ENCODE measurements at places on chromosomes 1 and 21.

DNA sequence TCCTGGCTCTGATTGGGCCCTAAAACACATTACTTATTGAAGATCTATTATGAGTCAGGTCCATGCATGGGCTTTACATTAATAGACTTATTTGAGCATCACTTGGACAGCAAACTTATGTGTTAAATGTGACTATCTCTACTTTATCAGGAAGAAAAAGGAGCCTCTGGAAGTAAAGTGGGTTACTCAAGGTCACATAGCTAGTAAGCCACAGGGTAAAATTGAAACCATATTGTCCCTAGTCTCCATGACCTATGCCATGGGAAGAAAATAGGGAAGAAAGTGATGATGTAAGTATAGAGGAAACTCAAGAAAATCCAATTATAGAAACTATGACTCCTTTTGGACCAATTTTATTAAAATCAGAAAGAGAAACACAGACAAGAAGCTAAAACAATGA, 555.3 kb downstream of the NUF2 start:
- DNase-seq, result no peak

GRCh38 chr1:34379911-34380310, 203.2 kb downstream of the C1orf94 start:
- DNase-seq, result no peak

DNA sequence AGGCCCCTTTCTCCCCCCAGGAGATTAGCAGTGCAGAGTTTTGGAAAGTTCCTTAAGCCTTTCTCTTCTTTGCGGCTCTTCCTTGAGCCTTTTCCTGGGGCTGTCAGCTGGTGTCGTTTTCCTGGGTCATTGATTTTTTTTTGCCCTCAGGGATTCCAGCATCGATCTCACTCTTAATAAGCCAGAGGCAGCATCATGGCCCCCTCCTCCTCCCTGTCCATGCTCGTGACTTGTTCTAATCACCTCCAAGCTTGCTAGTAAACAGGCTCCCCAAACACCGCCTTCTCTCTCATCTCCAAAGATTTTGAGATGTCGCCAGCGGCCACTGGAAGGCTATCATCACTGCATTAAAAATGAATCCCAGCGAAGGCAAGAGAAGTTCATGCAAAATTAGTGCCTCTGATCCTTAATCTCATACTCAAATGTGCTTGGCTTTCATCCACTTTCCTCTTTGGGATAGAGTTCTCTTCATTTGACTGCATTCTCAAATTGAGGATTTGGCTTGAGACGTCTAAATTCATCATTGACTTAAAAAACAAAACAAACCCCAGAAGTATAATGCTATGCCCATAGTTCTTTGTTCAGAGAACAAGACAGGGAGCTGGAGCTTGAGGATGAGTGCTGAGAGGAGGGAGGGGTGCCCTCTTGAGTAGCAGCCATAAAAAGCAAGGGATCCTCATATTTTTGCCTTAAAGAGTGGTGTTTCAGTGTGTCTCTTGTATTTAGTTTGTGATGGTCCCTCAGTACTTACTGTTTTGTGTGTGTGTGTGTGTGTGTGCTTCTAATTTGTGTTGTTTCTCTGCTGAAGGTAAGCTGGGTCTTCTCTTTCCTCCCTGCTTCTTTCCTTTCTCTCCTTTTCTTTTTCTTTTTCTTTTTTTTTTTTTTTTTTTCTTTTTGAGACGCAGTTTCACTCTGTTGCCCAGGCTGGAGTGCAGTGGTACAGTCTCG, 3.2 kb downstream of the EVA1C start:
- DNase-seq, result no peak

DNA sequence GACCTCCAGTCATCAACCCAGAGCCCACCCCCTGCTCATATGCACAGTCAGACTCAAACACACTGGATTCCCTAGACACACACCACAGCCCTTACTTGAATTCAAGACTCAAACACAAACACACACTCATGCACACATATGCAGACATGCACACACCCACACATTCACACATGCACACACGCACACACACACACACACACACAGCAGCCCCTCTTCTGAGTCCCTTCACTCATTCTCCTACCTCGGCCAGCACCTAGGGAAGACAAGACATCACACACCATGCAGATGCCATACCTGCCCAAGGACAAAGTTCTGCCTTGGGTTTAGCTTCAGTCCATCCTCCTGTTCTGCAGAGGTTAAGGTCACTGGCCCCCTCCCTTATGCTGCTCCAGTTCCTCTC, 1.6 kb upstream of the HCRTR1 start:
- no peak for DNase-seq

DNA sequence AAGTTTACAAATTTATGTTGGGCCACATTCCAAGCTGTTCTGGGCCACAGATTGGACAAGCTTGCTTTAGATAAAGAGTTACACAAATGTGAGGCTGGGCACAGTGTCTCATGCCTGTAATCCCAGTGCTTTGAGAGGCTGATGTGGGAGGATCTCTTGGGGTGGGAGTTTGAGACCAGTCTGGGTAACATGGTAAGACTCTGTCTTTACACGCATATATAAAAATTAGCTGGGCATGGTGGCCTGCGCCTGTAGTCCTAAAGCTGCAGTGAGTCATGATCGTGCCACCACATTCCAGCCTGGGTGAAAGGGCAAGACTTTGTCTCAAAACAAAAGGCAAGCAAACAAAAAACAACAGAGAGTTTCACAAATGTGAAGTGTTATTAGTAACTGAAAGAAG, 5.9 kb upstream of the VCAM1 start:
- DNase-seq, result no peak

DNA sequence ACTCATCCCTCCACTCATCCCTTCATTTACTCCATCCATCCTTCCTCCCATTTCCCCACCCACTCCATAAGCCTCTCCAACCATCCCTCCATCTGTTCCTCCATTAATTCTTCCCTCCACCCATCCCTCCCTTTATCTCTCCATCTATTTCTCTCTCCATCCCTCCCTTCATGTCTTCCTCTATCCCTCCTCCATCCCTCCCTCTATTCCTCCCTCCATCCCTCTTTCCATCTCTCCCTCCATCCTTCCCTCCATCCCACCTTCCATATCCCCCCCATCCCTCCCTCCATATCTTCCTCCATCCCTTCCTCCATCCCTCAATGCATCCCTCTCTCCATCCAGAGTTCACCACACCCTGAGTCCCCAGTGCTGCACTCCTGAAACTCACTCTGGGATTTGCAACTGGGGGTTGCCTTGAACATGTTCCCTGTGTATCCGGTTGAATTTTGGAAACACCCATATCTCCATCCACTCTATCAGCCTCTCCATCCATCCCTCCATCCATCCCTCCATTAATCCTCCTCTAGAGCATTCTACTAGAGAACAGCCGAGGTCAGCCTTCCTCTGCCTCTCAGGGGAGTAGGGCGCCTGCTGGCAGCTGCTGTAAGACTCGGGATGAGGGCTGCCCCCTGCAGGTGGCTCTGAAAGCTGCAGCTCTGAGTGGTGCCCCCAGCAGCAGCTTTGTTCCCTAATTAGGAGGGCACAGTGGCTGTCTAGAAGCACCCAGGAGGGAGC, 39.4 kb downstream of the ABCG1 start:
- DNase-seq, result no peak

DNA sequence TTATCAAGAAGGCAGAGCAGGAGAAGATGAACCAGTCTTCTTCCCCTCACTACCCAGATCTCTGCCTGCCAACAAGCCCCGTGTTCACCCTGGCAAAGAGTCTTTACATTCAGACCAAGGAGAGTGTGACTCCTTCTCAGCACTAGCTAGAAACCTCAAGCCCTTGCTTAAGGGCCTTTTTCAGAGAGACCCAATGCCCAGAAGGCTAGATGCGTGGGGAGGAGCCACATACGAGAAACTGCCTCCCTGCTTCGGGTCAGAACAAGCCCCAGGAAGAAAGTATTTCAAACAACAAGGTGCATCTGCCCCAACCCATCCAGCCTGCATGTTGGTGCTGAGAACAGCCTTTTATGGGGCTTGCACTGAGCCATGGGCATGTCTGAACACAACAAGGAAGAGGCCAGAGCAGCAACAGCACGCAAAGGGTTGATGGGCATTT, 152.7 kb upstream of the CAMK1G start:
- DNase-seq, result no peak

GRCh38 chr1:109045595-109045994, 3.7 kb upstream of the WDR47 start:
- no peak for DNase-seq

DNA sequence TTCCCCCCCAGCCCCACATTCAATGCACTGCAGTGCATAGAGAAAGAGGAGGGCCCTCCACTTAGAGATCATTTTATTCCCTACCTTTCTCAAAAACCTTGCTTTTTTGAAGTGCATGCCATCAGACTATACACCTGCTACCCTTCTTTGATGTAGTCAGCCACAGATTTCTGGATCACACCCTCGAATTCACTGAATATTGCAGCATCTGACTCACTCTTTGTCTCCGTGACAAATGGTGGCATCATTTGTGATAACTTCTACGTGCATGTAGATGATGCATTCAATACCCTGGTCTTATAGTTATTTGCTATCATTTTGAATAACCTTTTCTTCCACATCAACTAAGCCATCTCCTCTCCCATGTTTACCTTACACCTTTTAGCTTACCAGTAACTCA, 310.3 kb upstream of the SGIP1 start:
- no peak for DNase-seq

DNA sequence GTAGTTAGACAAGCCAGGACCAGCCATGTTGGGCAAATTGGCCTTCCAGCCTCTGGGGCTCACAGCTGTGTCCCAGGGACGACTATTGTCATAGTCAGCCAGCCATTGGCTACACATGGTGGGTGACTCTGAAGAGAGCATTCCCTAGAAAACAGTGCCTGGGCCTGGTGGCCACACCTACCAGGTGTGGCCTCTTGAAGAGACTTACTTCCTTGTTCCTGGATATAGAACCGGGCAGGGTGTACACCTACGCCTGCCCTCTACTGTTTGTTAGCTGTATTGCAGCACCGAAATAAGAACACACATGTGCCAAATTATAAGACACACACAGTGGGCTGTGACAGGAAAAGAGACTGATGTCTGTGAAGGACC, 134.6 kb upstream of the ARHGEF16 start:
- peak; percentile 22 for DNase-seq
